T-helper 2 cell treated with Interferon-gamma antibody and Interleukin-4, amounts not matched to agents 5 μg/mL and 100 μg/mL, for 36 hours (primary cell): ENCODE measurements at places on chromosomes 3 and 15.

- no peak for DNase-seq
Measured at GRCh38 chr15:45544266-45545023, 21.9 kb upstream of the SLC30A4 start.

DNA sequence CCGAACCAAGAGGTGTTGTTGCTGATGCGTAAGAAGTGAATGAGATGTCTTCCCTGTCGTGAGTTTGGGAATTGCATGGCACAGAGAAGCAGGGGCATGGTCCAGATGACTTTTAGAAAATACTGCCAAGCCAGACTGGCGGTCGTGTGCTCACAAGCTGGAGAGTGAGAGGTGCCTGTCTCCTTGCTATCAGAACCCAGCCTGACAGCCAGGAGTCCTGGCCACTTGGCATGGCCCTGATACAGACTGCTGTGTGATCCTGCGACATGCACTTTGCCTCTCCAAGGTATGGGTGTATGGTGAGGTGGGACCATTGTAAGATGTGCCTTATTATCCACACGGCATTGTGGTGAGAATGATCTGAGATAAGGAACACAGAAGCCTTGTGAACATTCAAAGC is 93.0 kb downstream of the SMAD3 start:
- DNase-seq: no peak

- no peak for DNase-seq
Measured at GRCh38 chr3:176106380-176106779, 1090.9 kb downstream of the TBL1XR1 start.

GRCh38 chr15:50726315-50726714 is 39.2 kb downstream of the SPPL2A start:
- no peak for DNase-seq

GRCh38 chr3:172856795-172857742 is 106.5 kb downstream of the ECT2 start:
- no peak for DNase-seq

- no peak for DNase-seq
Measured at GRCh38 chr15:39304201-39304841, 276.6 kb upstream of the THBS1 start.

DNA sequence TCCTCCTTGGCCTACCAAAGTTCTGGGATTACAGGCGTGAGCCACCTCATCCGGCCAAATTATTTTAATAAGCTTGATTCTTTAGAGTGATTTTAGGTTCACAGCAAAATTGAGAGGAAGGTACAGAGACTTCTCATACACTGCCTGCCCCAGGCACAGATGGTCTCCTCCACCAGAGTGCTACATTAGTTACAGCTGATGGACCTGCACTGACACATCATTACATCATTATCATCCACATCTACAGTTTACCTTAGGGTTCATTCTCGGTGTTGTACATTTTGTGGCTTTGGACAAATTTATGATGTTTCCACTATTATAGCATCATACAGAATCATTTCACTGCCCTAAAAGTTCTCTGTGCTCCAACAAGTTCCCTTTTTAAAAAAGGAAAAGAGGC is 4.4 kb upstream of the VPS8 start:
- no peak for DNase-seq
